ENCODE measurements at places on chromosomes 4 and X.
A peak's percentile ranks its signal among the peaks of the same experiment; 100 is the strongest.

DNA sequence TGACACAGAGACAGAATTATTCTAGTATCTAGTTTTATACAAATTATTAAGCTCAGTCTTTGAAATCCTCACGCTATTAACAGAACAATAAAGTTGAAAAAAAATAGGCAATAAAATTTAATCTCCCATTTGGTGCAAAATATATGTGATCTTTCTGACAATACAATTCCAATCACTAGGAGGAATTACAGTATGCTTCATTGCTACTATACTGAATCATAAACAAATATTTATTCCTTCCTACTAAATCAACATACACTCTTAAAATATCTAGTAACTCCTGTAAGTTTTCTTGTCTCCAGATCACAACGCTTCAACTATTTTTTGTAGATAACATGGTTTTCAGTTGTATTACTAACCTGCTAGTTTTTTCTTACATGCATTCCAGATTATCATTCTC is 45.7 kb downstream of the KLHL8 start:
- no peak for DNase-seq

DNA sequence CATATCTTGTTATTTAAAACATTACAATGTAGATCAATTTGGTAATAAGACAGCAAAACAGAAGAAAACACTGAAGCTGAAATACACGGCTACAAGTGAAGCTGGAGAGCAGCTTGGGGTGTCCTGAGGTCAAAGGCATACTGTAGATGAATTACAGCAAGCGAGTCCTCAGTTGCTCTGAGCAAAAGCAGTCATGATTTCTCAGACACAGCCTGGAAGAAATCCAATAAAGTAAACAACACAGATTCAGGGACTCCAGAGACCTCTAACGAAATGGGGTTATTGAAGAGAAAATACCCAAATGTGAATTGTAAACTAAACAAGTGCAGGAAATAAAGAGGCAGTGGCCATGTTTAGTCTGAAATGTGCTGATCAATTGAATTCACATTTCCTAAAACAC is 324.4 kb downstream of the CAMK2D start:
- no peak for DNase-seq

- no peak for DNase-seq
Observed at GRCh38 chr4:34091451-34091850, 2152.9 kb downstream of the ARAP2 start.

GRCh38 chr4:95049551-95050233 is 291.9 kb downstream of the BMPR1B start:
- DNase-seq, result no peak

DNA sequence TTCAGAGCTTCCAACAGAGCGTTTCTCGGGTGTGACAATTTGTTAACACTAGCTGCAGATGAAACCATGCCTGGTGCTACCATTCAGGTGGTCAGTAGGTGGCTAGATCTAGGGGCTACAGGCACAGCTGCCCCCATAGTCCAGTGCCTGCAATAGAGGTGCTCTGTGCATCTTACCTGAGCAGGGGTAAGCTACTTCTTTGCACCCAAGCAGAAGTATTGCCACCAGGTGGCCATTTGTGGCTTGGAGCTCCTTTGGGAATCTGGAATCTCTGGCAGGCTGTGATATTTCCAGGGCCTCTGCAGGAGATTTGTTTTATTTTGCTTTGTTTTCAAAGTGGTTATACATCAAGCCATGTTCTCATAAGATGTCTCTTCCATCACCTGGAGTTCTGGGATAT is 170.7 kb upstream of the PUDP start:
- no peak for DNase-seq

DNA sequence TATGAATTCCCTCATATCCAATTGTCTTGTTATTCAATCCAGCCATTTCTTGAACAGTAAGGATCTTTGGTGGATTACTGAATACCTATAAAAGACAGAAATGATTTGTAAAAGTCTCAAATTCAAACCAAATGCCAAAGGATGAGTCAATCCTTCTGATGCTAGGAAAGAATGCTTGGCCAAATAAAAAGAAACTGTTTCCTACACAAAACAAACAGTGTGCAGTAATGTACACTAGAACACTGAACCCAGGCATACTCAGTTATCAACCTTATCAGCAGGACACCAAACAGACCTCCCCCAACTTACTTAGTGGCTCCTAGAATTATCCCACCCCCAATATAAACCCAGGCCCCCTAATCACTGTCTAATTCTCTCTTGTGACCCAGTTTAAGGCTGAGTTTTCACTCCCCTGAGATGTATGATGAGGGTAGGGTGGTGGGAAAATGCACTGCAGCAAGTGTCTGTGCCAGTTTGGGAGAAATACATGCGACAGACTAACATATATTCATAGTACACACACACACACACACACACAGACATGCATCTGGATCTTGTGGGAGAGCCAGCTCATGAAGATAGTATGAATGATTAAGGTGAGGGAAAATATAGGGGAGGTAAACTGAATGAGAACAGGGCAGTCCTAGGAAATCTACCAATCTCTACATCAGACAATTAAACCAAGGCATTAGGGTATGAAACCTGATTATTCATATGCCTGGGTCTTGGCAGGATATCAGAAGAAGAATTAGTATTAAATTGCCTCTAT is 35.0 kb downstream of the CLDN2 start:
- DNase-seq, result no peak

GRCh38 chr4:114393295-114394038 is 205.1 kb upstream of the UGT8 start:
- DNase-seq, result no peak

DNA sequence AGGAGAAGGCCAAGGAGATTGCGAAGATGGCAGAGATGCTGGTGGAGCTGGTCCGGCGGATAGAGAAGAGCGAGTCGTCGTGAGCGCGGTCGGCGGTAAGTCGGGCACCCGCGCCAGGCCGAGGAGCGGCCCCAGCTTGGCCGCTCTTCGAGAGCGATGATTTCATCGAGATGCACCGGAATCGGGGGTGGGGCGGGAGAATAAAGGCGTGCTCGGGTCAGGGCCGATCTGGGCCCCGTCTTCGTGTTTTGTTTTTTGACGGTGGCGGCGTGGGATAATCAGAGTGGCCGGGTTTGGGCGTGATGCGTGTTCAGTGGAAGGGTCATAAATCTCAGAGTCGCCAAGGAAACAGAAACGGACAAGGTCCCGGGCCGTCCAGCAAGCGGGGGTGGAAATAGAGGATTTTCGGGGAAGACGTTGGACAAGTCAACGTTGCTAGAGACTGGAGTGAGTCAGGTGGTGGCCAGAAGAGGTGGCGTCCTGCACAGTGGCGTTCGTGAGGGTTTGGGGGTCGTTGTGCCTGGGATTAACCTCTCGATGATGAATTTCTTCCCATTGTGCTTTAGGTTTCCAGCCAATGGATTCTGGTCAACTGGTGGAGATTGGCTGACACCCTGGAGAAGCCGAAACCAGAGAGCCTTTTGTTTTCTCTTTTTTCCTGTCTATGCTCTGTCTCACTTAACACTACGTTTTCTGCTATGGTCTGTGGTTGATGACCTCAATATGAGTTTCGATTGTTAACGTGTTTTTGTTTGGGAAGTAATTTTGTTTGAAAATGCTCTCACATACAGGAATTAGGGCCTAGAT is 882 bp downstream of the MRFAP1 start:
- peak; percentile 68 for DNase-seq

DNA sequence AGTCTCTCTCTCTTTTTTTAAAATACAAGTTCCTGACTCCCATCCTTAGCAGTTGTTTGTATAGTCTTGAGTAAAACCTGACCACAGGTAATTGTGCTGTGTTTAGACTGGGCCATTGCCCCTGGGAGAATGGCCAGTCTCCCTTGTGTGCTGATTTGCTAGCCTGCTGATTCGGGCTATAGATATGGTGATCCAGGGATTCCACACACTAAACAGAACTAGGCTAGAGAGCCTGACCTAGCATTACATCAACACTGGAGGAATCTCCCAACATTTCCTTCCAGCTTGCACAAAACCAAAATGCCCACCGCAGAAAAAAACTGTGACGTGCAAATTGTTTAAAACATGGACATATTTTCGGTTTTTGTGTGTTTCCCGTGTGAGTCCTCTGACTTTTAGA is 5.1 kb downstream of the UPRT start:
- no peak for DNase-seq
